ENCODE measurements at places on chromosomes 7 and 10.

DNA sequence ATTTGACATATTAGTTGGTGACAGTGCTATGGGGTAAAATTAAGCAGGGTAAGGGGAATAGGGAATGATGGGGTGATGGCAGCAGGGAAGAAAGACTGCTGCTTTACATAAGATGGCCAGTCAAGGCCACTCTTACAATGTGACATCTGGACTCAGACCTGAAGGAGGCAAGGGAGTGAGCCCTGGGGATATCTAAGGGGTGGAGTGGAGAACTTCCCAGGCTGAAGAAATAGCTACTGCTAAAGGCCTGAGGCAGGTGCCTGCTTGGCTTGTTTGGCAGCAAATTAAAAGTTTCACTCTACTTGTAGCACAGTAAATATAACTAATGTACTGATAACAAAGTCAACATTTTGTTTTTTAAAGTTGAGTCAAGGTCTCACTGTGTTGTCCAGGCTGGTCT, 93.5 kb downstream of the IDE start:
- no peak for DNase-seq

- no peak for DNase-seq
These were observed 112.1 kb downstream of the PRKG1 start for GRCh38 chr10:51186361-51186760.

GRCh38 chr10:108782411-108782810, 1140.9 kb downstream of the XPNPEP1 start:
- DNase-seq, result no peak

DNA sequence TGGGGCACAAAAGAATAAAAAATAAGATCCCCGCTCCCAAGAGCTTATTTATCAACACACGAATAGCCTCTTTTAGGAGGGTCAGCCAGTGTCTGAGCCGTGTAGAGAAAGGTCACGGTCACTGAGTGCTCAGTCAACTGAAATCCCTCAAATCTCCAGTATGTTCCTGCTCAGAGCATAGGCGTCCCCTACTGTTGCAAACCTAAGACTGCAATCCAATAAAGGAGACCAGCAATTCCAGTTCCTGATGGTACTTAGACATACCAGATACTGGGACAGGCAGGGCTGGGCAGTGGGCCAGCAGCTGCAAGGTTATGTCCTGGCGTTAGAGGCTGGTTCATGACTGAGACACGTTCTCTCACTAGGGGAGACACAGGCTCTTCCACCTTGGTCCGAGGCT, 93.6 kb downstream of the CACNB2 start:
- no peak for DNase-seq

DNA sequence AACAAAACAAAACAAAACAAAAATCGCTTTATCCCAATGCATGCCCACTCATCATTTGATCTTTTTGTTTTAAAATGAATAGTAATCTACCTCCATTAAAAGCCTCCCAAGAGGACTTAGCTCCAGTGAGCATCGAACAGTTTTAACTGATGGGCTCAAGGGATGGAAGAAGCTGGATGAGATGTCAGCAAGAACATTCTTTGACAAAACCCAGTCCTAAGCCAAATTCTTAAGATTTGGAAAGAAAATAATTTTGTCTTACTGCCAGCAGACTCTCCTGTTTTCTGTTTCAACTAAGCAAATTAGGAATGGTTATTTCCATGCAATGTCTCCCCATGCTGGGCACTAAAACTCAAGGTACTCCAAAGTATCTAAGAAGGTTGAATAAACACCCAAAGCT, 127.3 kb downstream of the RNLS start:
- no peak for DNase-seq

All from HL-60 (cell line).